Activated T-helper 2 cell treated with anti-CD3 and anti-CD28 coated beads, Interferon-gamma antibody, Interleukin-2, Interleukin-4, amounts not matched to agents 10 μg/mL and 5 μg/mL and 100 μg/mL, durations not matched to agents 14 hours and 24 hours and 36 hours (primary cell): ENCODE measurements at places on chromosomes 1 and 21. TPM values are rescaled to one million over a fixed set of nuclear protein-coding genes. Genes with fewer than 3 reads are reported as not detected.

RHEX gene
- total RNA-seq = not detected in 2 replicates

SLC9C2 gene
- not detected in 2 replicates for total RNA-seq

TRAPPC10 gene
- total RNA-seq = 67.3 and 69.9 TPM in 2 replicates

LRRC53 gene
- not detected in 2 replicates for total RNA-seq

SYT6 gene
- not detected in 2 replicates for total RNA-seq
